ENCODE measurements at places on chromosomes 12 and 14. TPM values are rescaled to one million over a fixed set of nuclear protein-coding genes. Genes with fewer than 3 reads are reported as not detected.

The ZBTB1 gene
- total RNA-seq, result 40.7 TPM

The CCDC63 gene
- not detected for total RNA-seq

The TAS2R31 gene
- 5.6 TPM for total RNA-seq

The NAV3 gene
- 6.2 TPM for total RNA-seq

The TCL1B gene
- not detected for total RNA-seq

The GLT8D2 gene
- total RNA-seq, result 2.1 TPM

The OR6C68 gene
- not detected for total RNA-seq

The MUCL1 gene
- total RNA-seq, result not detected

The SERPINA10 gene
- not detected for total RNA-seq

The MORN3 gene
- 0.50 TPM for total RNA-seq

The RAPGEF3 gene
- 2.0 TPM for total RNA-seq

The CHGA gene
- total RNA-seq, result under 0.01 TPM

The KLRC2 gene
- not detected for total RNA-seq

The IRAK3 gene
- total RNA-seq, result 0.68 TPM

The KRT74 gene
- not detected for total RNA-seq

The TAS2R19 gene
- total RNA-seq, result 7.6 TPM

The SUPT16H gene
- total RNA-seq, result 72.8 TPM

The CPSF6 gene
- total RNA-seq, result 35.5 TPM

The NTN4 gene
- total RNA-seq, result 73.8 TPM

The TEX52 gene
- total RNA-seq, result not detected

The PLD4 gene
- total RNA-seq, result not detected

The KLRK1 gene
- not detected for total RNA-seq

The HOXC9 gene
- total RNA-seq, result not detected

The TTC9 gene
- total RNA-seq, result 5.8 TPM

The INHBC gene
- not detected for total RNA-seq

The COX8C gene
- not detected for total RNA-seq

The CAPZA3 gene
- not detected for total RNA-seq

The DICER1 gene
- total RNA-seq, result 56.6 TPM

The PLXNC1 gene
- total RNA-seq, result 0.50 TPM

The RTL1 gene
- not detected for total RNA-seq

The DHRS2 gene
- total RNA-seq, result 0.07 TPM

The ERBB3 gene
- 35.2 TPM for total RNA-seq

The SOX5 gene
- total RNA-seq, result 0.07 TPM

The GDF3 gene
- total RNA-seq, result not detected

The SALL2 gene
- total RNA-seq, result under 0.01 TPM

The GNG2 gene
- total RNA-seq, result not detected

The AGAP2 gene
- total RNA-seq, result 0.07 TPM

The TOX4 gene
- 18.1 TPM for total RNA-seq

The TAS2R10 gene
- total RNA-seq, result not detected

The TAMALIN gene
- total RNA-seq, result not detected

The PROX2 gene
- total RNA-seq, result not detected

The SERPINA1 gene
- 9.6 TPM for total RNA-seq

The RAD9B gene
- 0.57 TPM for total RNA-seq

The SEL1L gene
- 194 TPM for total RNA-seq

The CLEC4C gene
- total RNA-seq, result not detected

The IL26 gene
- not detected for total RNA-seq

The MMP19 gene
- total RNA-seq, result 0.28 TPM

All from nasal cavity respiratory epithelium epithelial cell of viscerocranial mucosa (primary cell).